ENCODE measurements at places on chromosomes 7 and 10.

- DNase-seq = no peak
Observed at GRCh38 chr10:82815680-82816079, 940.7 kb downstream of the NRG3 start.

GRCh38 chr7:6631605-6632004 is 5.5 kb upstream of the ZNF316 start:
- no peak for DNase-seq

- DNase-seq = no peak
Observed at GRCh38 chr10:59582058-59582457, 127.6 kb downstream of the SLC16A9 start.

- DNase-seq = no peak
Observed at GRCh38 chr7:155882596-155882995, 70.3 kb upstream of the SHH start.

- DNase-seq = no peak
Observed at GRCh38 chr10:44801383-44802327, 109.5 kb upstream of the TMEM72 start.

DNA sequence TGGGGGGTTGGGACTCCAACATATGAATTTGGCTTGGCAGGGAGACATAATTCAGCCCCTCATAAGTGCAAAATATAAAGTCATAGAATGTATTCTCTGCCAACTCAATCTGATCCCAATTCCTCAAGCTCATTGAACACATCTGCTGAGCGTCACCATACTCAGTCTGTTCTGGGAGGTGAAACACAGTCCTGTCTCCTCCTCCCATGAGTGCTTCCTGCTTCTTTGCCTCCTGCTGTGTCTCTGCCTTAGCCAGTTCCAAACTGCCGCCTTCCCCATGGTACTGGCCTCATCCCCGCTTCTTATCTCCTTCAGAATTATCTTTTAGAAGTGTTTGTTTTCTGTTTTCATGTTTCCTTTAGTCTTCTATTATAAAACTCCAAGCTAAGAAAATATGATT is 365.5 kb downstream of the TNS3 start:
- no peak for DNase-seq

DNA sequence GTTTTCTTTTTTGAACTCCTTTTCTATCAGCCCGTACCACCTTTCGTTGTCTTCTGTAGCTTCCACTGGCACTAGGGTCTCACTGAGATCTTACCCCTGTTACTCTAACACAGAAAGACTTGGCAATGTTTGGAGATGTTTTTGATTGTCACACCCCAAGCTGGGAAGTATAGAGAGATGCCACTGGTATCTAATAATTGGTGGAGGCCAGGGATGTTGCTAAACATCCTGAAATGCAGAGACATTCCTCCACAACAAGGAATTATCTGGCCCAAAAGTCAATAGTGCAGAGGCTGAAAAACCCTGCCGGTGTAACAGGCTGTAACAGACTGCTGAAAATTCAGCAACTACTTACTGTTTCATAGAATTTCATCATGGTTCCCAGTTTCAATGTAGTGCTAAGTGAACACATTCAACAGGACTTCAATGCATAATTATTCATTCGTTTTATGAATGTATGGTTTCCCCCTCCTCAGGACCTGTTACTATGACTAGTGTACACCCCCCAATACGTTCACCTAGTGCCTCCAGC is 115.9 kb downstream of the TRIM24 start:
- DNase-seq = no peak

DNA sequence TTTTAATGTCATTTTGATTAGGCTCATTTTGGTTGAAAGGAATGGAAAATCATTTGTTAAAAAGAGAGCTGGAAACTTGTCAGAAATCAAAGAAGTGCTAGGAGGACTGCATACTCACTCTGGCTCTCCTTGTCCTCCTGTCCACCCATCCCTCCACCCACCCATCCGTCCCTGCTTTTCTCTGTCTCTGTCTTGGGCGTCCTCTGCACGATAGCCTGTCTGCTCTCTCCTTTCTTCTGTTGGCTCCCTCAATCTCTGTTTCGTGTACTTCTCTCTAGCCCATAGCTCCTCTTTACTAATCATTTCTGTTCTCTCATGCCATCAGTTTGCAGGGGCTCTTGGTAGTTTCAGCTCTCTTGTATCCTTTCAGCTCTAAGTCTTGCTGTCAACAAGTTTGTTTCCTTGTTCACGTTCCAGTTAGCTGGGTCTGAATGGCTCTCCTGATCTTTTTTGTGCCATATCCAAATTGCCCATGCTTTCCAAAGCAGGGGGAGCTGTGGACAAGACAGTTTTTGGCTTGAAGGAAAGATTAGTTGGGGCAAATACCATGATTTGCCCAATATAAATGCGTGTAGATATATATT is 75.6 kb downstream of the KAT6B start:
- DNase-seq = no peak

- no peak for DNase-seq
Observed at GRCh38 chr10:72889391-72889831, 4.1 kb upstream of the OIT3 start.

- DNase-seq = no peak
Observed at GRCh38 chr10:97508342-97508741, 9.6 kb downstream of the UBTD1 start.

GRCh38 chr7:67440321-67440720 is 443.7 kb downstream of the TYW1 start:
- DNase-seq = no peak

DNA sequence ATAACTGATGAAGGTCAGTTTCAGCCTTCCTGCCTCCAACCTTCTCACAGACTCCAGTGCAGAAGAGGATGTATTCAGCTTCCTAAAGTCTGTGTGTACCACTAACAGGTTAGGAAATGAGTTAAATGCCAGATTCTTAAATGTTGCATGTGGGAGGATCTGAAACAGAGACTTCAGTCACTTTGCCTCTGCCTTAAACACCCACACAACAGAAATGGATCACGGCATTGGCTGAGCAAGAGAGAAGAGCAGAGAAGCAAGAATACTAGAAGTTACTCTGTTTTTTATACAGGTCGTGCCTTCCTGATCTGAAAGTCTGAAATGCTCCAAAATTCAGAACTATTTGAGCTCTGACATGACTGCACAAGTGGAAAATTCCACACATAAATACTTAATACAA is 98.9 kb upstream of the ARHGAP21 start:
- no peak for DNase-seq

DNA sequence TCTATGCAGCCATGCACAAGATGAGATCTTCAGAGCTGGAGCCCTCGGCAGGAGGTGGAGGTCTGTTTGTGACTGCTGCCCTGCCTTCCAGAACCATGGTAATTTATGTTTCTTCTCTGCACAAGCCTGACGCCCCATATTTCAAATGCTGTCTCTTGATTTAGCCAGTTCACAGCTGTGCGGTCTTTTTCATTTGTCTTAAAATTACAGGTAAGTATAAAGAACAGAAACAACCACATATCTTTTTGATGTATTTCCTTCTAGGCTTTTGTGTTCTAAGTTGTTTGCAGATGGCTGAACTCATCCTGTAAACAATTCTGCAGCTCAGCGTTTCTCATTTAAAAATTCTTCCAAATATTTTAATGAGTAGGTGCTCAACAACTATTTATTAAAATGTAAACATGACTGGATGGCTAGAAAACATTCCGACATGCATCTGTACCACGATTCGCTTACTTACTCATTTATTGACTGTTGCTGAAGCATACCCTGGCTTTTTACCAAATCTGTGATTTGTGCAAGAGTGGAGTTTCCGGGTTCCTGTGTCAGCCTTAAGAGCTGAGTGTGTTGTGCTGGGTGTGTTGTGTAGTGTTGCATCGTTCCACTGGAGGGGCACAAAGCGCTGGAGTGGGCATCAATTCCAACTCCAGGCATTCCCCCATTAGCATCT is 58.9 kb downstream of the PIP4K2A start:
- DNase-seq = peak; percentile 24

- DNase-seq = no peak
Observed at GRCh38 chr7:12130609-12131008, 80.5 kb upstream of the TMEM106B start.

GRCh38 chr10:103685880-103686669 is 169.3 kb downstream of the SH3PXD2A start:
- DNase-seq = peak; percentile 50

DNA sequence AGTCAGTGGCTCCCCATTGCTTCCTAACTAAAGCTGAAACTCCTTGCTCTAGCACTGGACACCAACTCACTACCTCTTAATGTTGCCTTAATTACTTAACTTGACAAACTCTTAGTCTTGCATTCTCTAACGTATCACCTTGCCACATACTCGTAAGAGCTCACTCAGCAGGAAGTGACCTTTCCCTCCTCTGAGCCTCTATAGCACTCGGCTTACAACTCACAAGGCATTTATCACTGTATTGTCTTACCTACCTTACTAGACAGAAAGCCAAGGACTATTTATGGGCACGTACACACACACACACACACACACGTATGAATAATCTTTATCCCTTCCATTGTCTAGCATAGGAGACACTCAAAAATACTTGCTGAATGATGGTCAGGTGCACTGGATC is 21.2 kb downstream of the CEP41 start:
- DNase-seq = peak; percentile 75

DNA sequence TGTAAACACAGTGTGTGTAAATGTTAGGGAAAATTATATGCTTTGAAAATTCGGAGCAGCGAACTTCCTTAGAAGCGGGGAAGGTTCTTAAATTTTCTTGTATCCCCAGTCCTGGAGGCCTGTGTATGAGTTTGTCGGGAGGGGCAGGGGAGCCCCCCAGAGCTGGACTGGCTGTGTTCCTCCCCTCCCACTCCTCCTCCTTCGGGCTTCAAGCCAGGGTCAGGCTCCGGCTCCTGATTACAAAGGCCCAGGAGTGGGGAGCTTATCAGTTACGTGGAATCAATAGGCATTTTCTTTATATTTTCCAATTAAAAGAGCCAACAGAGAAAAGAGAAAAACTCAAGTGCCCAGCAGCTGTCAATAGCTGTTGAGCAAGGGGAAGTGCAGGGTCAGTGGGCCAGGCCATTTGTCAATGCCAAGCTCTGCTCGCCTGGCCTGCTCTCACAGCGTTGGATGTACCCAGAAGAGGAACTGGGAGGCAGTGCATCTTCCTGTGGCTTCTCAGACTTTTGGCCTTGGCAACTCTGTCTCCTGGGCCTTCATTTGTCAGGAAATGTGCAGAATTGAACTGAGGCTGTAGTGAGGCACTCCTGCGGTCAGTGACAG is 156.9 kb upstream of the PCBD1 start:
- DNase-seq = peak; percentile 25

GRCh38 chr10:36533861-36534260 is 591.5 kb upstream of the ANKRD30A start:
- DNase-seq = no peak

DNA sequence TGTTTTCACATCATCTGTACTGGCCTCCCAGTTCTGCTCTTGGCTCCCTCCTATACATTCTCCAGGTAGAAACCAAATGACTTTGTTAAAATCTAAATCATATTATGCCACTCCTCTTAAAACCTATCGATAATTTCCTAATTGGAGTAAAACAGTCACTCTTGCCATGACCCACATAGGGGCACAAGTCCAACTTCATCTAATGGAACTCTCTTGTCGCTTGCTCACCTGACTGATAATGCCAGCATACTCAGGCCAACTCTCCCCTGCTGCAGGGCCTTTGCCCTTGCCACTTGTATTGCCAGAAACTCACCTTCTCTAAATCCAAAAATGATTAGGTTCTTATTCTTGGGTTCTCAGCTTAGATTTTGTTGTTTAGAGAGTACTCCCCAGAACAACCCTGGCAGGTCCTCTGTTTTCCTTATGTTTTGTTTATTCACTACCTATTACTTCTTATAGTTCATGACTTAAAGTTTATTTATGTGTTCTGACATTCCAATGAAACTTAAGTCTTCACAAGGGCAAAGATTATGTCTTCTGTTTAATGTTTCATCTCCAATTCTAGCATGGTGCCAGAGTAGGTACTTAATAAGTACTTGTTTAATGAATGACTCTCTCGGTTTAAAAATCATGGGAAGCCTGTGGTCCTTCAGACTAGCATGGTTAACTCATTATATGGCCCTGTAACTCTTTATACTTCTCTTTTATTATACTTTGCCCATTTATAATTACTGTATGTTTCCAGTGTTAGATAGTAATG is 345.9 kb upstream of the SMIM30 start:
- DNase-seq = no peak

DNA sequence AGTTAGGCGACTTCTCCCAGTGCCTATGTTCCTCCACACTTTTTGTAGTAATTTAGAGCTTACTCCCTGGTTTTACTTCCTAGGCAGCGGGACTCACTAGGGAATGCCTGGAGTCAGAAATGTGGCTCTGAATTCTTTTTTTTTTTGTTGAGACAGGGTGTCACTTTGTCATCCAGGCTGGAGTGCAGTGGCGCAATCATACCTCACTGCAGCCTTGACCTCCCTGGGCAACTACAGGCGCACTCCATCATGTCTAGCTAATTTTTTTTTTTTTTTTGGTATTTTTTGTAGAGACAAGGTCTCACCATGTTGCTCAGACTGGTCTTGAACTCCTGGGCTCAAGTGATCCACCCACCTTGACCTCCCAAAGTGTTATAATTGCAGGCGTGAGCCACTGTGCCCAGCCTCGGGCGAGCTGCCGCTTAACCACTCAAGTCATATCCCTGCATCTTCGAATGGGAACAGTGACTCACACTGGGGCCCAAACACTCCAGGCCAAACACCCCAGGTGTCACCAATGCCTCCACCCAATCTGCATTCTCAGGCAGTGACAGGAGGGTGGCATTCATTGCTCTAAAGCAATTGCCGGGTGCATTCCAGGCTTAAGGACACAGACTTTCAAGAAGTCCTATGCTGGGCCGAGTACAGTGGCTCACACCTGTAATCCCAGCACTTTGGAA is 19.6 kb downstream of the RGS10 start:
- no peak for DNase-seq

- no peak for DNase-seq
Observed at GRCh38 chr10:72564596-72564995, 61.3 kb downstream of the MICU1 start.
